ENCODE measurements at places on chromosomes 1 and 21.

DNA sequence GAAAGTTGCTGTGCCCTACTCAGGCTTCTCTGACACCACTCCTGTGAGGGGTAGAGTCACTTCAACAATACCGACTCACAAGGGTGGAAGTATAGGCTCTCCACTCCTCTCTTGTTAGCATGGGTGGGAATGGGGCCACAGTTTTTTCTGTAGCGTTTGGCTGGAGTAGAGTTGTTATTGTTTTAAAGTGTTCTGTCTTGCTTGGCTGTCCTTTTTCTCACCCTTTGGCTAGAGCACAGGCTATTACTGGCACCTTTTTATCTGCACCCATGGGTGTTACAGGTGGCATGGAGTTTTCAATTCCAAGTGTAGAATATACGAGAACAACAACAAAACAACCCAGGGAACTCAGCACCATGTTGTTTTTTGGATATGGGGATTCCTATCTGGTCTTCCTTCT lies 74.3 kb upstream of the CD5L start:
- no peak for DNase-seq

GRCh38 chr1:209155546-209155945 lies 428.0 kb upstream of the CAMK1G start:
- DNase-seq = no peak

- DNase-seq = no peak
Observed at GRCh38 chr1:37999430-38000232, 5.7 kb downstream of the FHL3 start.

DNA sequence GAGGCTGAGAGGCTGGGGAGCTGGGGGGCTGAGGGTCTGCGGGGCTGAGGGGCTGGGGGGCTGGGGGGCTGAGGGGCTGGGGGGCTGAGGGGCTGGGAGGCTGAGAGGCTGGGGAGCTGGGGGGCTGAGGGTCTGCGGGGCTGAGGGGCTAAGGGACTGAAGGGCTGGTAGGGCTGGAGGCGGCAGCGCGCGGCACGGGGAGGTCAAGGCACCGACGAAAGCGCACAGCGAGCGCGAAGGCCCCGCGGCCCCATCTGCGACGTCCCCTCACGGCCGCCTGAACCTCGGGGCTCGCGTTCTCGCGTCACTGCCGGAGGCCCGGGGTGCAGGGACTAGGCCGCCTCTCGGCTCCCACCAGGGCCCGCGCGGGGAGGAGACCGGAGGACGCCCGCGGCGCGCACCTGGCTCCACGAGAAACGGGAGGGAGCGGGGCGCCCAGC lies 356 bp downstream of the INTS11 start:
- DNase-seq = no peak

GRCh38 chr1:191618181-191618580 lies 540.1 kb upstream of the RGS18 start:
- DNase-seq = no peak

DNA sequence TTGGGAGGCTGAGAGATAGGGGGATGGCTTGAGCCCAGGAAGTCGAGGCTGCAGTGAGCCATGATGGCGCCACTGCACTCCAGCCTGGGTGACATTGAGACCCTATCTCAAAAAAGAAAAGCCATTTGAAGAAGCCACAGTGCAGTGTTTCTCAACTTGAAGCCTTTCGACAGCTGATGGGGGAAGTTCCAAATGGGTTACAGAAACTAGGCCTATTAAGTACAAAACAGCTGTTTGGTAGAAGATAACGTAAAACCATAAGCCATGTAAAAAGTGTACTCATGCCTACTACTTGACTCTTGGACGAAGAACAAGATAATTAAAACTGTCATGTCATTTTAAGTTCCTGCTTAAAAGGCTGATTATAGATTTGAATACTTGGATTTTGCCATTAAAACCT lies 16.6 kb downstream of the COPA start:
- no peak for DNase-seq

- DNase-seq = no peak
Observed at GRCh38 chr1:198264282-198264681, 107.5 kb downstream of the NEK7 start.

- DNase-seq = no peak
Observed at GRCh38 chr1:196317535-196318522, 290.4 kb downstream of the KCNT2 start.

DNA sequence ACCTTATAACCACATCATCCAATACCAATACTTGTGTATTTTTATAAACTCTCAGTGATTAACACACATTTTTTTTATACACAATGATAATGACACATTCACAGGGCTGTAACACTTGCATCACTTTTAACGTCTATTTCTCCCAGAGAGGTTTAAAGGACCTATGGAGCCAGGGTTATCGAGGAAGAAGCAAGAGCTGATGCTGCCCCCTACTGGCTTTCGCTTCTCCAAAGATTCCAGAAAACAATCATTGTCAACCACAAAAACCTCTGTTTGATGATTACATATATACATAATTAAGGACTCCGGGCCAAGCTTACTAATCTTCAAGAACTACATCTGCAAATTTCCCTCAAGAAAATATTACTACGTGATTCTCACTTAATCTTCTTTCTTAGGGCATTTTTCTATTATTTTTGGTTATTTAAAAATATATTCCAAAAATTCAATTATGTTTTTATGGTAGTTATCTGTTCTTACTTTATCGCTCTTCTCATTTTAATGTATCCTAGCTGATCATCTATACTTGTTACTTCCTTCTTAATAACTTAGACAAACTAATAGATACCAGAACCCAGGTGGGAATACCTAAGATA lies 214.5 kb downstream of the VAV3 start:
- no peak for DNase-seq

GRCh38 chr21:37364722-37365121 lies 1.9 kb upstream of the DYRK1A start:
- DNase-seq = no peak

DNA sequence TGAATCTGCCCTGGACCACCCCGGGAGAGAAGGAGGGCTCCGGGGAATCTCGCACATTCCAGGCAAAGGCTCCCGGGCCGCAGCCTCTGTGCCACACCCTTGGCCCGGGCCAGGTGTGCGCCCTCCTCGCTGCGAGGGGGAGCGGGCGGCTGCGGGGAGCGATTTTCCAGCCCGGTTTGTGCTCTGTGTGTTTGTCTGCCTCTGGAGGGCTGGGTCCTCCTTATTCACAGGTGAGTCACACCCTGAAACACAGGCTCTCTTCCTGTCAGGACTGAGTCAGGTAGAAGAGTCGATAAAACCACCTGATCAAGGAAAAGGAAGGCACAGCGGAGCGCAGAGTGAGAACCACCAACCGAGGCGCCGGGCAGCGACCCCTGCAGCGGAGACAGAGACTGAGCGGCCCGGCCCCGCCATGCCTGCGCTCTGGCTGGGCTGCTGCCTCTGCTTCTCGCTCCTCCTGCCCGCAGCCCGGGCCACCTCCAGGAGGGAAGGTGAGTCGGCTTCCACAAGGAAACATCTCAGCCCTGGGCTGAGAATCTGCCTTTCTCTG lies at the start of gene LAMC2:
LAMC2 (plus strand) TSS at position 324 of the 550 bp plus-strand sequence; CDS start at position 413, 89 bp downstream.
- no peak for DNase-seq

DNA sequence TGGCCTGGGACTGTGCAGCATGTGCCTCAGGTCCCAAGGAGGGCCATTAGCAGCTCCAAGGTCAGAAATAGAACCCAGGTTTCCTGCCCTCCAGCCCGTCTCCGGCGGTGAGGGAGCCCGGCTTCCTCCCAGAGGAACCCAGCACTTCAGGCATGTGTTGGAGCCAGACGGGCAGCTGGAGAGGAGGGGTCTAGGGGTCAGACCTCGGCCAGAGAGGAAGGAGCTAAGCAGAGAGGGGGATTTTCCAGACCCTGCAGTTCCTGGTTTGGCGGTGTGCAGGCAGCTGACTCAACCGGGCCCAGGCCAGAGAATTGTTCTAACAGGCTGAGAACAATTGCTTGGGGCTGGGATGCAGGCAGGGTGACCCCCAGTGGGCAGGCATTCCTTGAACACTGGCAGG lies 37.1 kb downstream of the HSPG2 start:
- no peak for DNase-seq

DNA sequence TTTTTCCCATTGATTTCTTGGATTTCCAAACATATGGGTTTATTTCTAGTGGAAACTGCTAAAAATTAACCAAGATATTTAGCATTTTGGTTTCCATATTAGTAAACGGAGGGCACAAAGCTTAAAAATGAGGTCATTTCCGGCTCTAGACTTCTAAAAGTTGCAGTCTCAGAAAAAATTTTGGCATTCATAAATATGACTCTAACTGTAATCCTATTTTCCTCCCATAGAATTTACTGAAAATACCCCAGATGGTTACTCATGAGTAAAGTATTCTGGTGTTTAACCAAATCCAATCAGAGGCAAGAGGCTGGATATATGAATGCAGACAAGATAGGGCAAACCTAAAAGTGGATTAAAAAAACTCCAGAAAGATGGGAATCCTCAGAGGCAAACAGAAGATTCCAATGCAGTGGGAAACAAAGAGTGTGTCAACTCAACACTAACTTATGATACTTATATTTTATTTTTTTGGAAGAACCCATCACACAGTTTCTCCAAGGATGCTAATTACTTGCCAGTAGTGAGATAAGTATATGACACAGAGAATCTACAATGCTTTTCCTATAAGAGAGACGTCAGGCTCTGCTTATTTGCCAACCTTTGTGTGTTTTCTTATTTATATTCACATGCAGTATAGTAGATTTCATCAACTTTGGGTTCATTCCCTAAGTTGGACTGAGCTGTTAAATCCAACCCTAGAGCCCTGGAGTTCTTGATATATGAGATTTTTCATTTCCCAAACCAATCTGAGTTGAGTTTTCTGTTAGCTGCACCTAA lies 90.1 kb upstream of the BCL10 start:
- no peak for DNase-seq

All from T follicular helper cell (primary cell).